ENCODE measurements at places on chromosomes 2 and 18.

DNA sequence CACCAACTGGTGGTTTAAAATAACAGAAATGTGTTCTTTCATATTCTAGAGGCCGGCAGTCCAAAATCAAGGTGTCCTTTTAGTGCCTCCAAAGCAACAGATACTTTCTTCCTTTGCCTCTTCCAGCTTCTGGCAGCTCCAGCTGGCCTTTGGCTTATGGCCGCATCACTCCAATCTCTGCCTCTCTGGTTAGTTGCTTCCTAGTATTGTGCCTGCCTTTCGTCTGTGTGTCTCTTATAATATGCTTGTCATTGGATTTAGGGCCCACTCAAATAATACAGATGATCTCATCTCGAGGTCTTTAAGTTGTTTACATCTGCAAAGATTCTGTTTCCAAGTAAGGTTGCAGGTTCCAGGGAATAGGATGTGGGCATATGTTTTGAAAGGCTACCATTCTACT is 855.2 kb upstream of the ID2 start:
- DNase-seq = no peak

DNA sequence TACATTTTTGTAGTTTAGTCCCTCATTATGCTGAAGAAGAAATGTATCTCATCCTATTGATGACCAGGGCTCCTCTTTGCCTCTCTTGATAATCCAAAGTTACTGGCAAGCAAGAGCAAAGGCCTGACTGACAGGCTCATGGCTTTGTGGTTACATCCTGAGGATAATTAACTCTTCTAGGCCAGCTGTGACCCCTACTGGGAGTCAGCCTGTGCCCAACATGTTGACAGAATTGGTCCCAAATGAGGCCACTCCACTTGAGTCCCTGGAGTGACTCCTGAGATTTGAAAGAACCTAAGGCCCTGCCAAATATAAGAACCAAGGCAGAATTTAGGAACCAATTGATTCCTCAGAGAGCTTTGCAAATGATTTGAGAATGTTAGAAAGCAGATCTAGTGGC is 973.8 kb upstream of the CELF4 start:
- DNase-seq = no peak

GRCh38 chr18:56309104-56309503 is 329.3 kb downstream of the TXNL1 start:
- no peak for DNase-seq

- no peak for DNase-seq
Observed at GRCh38 chr2:199455545-199456382, 2.0 kb downstream of the SATB2 start.

- peak; percentile 62 for DNase-seq
Observed at GRCh38 chr2:118185210-118186109, 97.2 kb downstream of the INSIG2 start.

DNA sequence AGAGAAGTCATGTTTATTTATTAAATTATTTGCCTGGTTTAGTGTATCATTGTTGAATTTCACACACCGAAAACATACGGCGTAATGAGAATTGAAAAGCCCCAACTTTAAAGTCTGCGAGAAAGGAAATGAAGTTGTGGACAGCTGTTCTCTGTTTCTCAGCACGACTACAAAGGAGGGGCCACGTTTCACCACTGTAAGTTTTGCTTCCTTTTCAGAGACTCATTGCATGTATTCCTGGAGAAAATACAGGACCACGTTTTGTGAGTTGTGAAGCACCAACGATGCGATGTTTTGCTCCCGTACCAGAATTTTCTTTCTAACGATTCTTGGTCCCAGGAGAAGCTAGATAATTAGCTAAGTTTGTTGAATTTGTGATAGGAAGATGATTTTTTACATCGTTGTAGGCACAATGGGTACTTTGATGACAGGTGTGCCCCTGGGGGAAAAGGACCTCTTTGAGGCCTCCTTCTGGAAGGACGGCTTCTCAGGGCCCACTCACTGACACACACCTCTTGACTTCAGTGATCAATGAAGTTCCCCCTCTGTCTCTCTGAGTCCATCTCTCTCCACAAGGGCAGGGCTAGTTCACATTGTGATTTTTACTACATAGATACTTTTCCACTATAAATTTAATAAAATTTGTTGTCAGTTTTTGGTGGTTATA is 23.7 kb upstream of the ACKR3 start:
- DNase-seq = no peak

DNA sequence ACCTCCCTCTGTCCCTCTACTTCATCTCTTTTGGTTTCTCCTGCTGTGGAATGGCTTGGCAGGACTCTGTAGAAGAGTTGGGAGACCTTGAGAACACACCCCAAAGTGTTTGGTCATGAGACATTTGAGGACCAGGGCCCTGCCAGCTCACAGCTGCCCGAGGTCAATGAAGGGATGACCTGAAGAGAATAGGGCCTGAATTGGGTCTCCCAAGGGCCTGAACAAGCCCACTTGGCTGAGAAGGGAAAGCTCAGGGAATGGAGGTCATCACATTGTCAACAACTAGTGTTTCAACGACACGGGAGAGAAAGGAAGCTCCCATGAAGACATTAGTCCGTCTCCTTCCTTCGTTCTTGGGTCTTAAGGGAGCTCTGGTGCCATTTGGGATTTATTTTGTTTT is 52.8 kb downstream of the TTC32 start:
- no peak for DNase-seq

DNA sequence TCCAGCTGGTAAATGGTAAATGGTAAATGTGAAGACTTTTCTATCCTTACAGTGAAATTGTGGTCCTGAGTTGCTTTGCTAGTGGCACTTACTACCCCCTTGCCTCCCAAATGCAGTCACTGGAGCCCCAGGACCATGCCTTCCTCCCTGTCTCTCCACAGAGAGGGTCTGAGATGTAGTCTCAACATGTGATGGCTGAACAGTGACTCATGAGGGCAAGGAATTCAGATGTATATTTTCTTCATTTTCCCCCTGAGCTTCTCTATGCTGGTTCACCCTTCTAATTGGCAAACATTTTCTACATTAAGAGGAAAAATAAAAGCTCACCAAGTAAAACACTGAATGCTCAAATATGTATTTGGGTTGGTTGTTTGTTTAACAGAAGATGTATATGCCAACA is 232.0 kb downstream of the SH3BP4 start:
- DNase-seq = no peak

GRCh38 chr2:5694306-5694705 is 2.1 kb downstream of the SOX11 start:
- DNase-seq = no peak

DNA sequence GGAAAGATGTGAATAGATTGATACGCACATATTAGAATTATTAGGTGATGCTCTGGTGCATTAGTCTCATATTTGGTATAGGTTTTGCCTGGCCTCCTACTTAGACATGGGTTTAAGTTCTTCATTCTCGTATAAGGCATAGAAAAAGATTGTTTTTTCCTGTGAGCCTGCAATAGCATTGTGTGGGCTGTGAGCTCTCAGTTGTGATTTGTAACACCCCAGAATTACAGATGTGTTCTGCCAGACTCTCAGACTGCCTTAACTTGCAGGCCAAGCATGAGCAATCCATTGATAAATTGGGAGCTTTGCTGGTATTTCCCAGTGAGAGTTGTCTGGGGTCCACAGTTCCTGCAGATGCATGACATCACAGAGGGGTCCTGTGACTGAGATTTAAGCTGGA is 95.7 kb downstream of the MAPRE2 start:
- DNase-seq = no peak

- no peak for DNase-seq
Observed at GRCh38 chr2:127173057-127173456, 47.0 kb downstream of the CYP27C1 start.

- DNase-seq = no peak
Observed at GRCh38 chr18:12304351-12305210, 3.5 kb upstream of the TUBB6 start.

- no peak for DNase-seq
Observed at GRCh38 chr2:78768016-78768415, 257.5 kb upstream of the REG3G start.

DNA sequence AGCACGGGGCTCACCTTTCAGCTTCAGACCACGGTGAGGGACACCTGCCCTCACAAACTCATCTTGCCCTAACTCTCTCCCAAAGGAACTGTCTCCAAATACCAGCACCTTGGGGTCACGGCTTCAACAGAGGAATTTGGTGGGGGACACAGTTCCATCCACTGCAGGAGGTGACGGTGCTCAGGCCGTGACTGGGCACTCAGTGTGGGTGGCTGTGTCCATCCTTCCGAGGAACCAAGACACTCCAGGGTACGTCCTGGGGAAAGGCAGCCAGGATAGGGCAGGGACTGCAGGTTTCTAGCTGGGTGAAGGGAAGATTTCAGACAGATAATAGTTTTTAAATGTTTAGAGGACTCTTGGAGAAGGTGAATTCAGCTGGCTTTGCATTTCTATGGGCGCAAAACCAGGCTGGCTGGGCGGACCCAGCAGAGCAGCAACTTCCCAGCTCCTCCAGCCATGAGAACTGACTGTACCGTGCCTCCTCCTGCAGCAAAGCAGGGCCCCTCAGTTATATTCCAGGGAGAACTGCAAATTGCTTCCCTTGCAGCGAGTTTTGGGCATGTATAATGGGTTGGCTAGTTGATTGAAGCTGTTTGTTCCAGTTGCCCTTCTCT is 23.9 kb upstream of the ALLC start:
- DNase-seq = no peak

DNA sequence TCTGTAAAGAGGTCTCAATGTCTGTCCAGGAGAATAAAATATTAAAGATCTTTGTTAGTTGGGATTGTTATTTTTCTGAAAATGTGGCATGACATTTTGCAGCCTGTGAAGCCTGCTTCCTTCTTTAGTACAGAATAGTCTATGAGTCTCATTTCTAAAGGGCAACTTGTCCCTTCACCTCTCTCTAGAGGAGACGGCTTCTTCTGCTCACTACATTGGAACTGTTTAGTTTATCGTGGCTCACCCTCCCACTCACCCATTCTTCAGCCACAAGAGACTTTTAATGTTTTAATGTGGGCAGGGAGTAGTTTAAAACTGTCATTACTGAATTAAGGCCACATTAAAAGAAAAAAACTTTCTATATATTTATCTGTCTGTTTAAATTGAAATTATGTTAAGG is 161.0 kb downstream of the BARD1 start:
- no peak for DNase-seq

- DNase-seq = no peak
Observed at GRCh38 chr2:85942346-85942957, 53.7 kb upstream of the ST3GAL5 start.

DNA sequence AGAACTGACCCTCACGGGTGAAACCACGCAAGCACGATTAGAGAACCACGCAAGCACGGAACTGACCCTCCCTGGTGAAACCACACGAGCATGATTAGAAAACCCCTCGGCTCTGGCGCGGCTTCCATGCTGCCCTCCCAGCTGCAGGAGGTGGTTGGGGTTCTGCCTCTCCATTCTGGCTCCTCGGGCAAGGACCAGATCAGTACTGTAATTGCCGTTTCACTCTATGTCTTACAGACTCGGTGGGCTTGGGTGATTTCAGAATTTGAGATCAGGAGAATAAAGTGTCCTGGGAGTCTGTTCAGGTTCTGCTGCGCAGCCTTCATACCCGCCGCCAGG is 58.3 kb upstream of the KCNG2 start:
- no peak for DNase-seq

- DNase-seq = no peak
Observed at GRCh38 chr2:160257743-160258491, 57.8 kb upstream of the ITGB6 start.

- no peak for DNase-seq
Observed at GRCh38 chr2:96225016-96225533, 16.4 kb upstream of the STARD7 start.

DNA sequence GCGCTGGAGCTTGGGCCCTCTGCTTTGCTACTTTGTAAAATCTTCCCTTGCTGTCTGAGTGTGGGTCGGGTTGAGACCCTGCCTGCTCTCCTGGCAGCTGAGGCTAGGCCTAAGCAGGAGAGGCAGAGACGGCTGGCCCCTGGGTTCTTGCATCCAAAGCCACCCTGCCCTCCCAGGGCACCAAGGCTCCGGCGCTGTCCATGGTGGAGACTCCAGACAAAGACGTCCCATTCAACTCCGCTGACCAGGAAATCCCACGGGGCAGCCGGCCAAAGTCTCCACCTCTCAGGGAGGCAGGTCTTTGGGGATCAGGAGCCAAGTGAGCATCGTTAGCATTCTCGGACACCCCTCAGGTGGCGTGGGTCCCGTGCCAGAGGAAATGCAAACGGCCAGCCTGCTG is 2.6 kb upstream of the PRLH start:
- no peak for DNase-seq

DNA sequence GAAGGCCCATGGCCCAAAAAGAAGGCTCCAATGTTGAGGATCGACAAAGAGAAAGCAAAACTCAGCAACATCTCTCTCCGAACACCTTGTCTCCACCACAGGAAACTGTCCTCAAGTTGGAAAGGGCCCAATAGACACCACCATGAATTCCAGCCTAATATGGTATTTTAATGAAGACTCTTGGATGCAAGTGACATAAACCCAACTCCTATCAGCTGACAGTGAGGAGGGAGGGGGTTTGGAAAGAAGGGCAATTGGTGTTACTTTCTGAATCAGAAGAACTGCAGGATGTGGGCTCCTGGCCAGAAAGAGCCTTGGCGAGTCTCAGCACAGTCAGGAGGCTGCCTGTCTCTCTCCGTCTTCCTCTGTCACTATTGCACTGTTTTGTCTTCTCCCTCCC is 40.3 kb upstream of the SIGLEC15 start:
- DNase-seq = no peak
